Activated CD4-positive, alpha-beta T cell treated with anti-CD3 and anti-CD28 coated beads for 36 hours (primary cell): ENCODE measurements at places on chromosomes 4 and X. TPM values are rescaled to one million over a fixed set of nuclear protein-coding genes. Genes with fewer than 3 reads are reported as not detected.

GRCh38 chr4:179663641-179664429 lies 2221.6 kb upstream of the AGA start:
- DNase-seq: no peak

GRCh38 chr4:56142088-56142487 lies 193.3 kb downstream of the CEP135 start:
- no peak for DNase-seq

- no peak for DNase-seq
Measured at GRCh38 chrX:101685923-101686322, 26.3 kb upstream of the ARMCX2 start.

- peak; percentile 27 for DNase-seq
Measured at GRCh38 chrX:79182616-79183015, 38.1 kb downstream of the GPR174 start.

- no peak for DNase-seq
Measured at GRCh38 chrX:81489987-81490386, 288.1 kb downstream of the SH3BGRL start.

DNA sequence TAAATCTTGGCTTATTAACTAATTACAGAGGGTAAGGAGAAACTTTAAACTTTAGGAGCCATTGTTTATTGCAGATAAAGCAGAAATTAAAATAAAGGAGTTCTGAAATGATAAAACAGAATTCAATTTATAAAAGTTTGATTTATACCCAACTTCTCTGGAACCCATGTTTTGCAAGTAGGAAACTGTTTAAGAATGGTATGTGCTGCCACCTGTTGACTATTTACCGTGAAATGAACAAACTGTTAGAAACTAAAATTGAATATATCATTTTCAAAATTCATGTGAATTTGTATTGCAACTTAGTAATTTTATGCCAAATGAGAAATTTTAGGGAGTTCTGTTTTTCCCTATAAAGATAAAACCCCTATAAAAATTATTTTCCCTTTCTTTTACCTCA lies 11.0 kb upstream of the TBC1D8B start:
- DNase-seq: no peak

- DNase-seq: no peak
Measured at GRCh38 chr4:86846921-86847320, 2.3 kb downstream of the SLC10A6 start.

DNA sequence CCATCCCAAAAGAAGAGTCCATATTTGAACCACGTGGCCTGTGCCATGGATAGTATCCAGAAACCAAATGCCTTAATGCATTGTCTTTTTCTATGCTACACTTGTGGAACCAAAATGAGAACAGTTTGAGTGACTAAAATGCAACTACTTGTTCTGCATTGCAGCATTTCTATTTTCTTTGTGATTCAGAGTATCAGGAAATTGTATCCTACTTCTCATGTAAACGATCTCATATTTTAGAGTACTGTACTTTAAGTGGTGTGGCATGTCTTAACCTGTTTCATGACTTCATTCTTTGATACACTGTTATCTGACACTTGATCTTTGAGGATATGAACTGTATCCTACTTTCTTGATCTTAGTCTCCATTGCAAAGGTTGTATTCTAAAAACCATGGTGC lies 167.2 kb upstream of the WDR1 start:
- no peak for DNase-seq

GRCh38 chr4:70895811-70896491 lies 6.2 kb upstream of the MOB1B start:
- DNase-seq: no peak

- DNase-seq: no peak
Measured at GRCh38 chr4:54095110-54095825, 4.7 kb upstream of the GSX2 start.

GRCh38 chr4:150938417-150938816 lies 76.7 kb downstream of the LRBA start:
- no peak for DNase-seq

GPR119 gene
- not detected for total RNA-seq

DUSP9 gene
- total RNA-seq: 0.14 TPM

CXCL1 gene
- not detected for total RNA-seq

RLIM gene
- 38.2 TPM for total RNA-seq

OTC gene
- total RNA-seq: not detected

CDX4 gene
- not detected for total RNA-seq

GUCY1A1 gene
- total RNA-seq: not detected
